Stimulated activated CD8-positive, alpha-beta memory T cell treated with anti-CD3 and anti-CD28 coated beads, Interleukin-7, amount 100 ng/mL, for 4 hours (primary cell): ENCODE measurements at places on chromosomes 6 and 20.

- DNase-seq, result no peak
Observed at GRCh38 chr6:111492499-111492898, 9.5 kb upstream of the REV3L start.

GRCh38 chr6:52233975-52234823 lies 10.1 kb downstream of the IL17F start:
- DNase-seq, result no peak

DNA sequence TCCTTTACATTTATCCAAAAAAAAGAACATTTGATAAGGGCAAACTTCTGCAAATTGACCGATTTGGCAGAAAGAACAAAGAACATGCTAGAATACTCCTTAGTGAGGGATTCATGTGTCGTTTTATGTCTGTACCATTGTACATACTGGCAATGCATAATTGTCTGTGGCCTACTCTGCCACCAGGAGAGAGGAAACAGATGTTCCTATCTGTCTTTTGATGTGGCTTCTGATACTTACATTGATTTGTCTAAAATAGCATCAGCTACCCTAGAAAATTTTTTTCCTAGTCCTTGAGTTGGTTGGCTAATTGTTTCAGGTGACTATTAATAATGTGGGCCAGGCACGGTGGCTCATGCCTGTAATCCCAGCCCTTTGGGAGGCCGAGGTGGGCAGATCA lies 654.1 kb downstream of the KIF16B start:
- DNase-seq, result no peak

DNA sequence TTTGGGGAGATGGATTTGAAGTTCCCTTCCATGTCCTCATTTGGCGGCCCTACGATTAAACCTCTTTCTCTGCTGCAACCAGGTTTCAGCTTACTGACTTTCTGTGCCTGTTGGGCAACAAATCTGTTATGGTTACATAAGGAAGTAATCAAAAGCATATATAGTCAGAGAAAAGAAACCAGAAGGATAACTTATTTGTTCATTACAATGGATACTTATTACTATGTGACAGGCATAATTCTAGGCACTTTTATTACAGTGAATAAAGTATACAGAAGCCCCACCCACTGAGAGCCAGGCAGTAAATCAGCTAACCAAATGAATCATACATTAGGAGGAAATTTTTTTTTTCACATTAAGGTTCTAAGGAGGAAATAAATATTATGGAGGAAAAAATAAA lies 9.6 kb upstream of the TRIM31 start:
- DNase-seq, result no peak

GRCh38 chr6:145626857-145627256 lies 108.5 kb downstream of the EPM2A start:
- DNase-seq, result no peak

- DNase-seq, result peak; percentile 41
Observed at GRCh38 chr20:36491901-36492617, 49.3 kb upstream of the MYL9 start.

DNA sequence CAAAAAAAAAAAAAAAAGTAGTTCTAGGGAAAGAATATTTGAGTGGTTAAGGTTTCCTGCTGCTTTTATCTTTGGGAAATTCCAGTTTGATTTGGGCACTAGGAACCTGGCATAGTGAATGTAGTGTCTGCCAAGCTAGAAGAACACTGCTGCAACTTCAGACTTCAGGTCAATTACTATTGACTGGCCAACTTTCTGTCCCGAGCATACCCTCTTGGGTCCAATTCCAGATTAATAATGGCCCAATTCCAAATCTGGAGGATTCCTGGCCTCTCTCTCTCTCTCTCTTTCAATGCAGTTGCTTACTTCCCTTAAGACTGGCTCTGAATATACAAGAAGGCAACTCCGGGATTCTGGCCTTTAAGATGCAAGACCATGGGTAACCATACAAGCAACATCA lies 74.9 kb downstream of the ANKEF1 start:
- no peak for DNase-seq

DNA sequence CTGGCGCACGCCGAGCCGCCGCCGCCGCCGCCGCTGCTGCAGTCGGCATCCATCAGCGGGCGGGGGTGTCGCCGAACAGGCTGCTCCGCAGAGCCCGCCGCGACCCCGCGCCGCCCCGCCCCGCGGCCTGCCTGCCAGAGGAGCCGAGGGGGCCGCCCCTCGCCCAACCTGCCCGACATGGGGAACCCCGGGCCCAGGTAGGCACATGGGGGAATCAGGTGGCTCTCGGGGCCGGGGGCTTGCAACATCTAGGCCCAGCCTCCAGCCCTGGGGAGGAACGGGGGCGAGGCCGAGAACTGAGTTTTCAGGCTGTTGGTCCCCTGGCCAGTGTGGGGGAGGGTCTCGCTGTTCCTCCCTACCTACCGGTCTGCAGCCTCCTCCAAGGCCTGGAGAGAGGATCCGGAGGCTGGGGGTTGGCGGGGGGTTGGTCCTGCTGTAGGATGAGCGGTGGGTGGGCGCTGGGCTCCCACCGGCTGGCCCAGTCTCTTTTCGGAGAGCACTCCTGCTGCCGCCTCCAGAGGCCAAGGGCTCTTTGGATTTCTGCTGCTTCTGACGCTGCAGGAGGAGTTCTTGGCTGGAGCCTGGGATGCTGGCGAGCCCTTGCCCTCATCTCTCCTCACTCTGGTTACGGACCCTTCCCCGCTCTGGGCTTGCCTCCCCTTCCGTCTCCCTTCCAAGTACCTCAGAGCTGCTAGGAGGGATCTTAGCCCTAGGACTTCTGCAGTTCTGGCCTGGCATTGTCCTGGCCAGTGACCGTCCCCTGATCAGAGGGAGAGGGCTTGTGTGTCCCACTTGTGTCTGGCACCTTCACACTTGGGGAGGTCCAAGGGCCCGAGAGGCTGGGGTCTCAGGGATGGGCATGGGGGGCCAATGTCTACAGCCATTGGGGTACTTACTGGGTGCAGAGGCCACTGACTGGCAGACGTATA lies at the start of gene EPB41L1:
TSS of gene EPB41L1 (plus strand) at position 41 of the 929 bp plus-strand sequence. CDS start 19,038 bp downstream, outside the sequence.
- DNase-seq, result no peak

- DNase-seq, result no peak
Observed at GRCh38 chr20:63765902-63766301, 26.3 kb downstream of the SLC2A4RG start.

- no peak for DNase-seq
Observed at GRCh38 chr20:308427-309038, 11.2 kb downstream of the ZCCHC3 start.

DNA sequence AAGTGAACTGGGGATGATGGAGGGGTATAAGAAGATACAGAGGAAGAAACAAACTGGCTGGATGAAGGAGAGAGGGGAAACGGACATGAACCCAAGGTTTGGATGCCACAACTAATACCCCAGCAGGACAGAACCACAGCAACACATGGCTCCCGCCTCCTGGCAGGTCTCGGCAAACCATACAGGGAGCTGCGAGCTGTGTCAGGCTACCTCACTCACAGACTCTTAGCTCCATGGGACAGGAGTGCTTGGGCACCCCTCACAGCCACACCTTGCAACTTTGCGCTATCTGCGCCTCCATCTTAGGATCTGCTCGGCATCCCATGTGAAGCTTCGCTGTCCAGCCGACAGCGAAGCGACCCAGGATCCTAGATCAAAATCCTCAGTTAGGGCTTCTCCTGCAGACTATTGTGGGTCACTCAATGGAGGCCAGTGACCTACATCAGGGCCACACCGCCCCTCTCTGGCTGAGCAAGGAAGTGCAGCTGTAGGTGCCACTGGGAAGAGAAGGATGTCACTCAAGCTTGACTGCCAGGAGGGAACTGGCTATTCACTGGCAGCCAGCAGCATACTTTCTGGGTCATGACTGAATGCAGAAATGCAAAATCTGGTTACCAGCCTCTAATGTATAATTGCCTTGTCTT lies 174.4 kb upstream of the RIN2 start:
- DNase-seq, result no peak

DNA sequence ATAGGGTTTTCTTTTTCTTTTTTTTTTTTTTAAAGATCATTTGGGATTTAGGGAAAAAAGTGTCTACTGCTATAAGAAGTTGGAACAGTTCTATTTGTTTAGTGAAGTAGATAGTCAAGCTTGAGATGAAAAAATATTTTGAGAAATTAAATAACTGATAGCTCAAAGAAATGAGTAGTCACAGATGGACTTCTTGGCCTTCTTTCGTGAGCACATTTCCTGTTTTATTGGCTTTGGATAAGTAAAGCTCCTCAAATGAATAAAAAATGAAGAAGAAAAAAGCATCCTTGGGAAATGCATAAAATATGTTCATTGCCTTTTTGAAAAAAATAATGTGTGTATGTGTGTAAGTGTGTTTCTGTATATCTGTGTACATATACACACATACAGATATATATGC lies 515.9 kb downstream of the GRIK2 start:
- DNase-seq, result no peak

- no peak for DNase-seq
Observed at GRCh38 chr20:55153001-55153645, 677.7 kb downstream of the DOK5 start.

DNA sequence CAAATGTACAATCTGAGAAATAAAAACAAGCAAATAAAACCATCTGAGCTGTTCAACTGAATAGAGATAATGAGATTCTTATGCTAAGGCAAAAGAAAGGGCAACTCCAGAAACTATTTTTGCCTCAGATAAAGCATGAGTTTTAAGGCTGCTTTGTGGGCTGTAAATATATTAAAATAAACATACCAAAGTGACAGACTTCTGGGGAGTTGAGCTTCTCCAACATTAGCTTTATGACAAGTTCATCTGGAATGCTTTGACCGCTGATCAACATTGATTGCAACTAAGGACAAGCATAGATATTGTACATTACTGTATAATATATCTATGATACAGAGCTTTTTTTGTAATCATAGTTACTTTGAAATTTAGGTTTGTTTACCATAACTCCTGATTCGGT lies 19.3 kb downstream of the AK9 start:
- DNase-seq, result no peak

DNA sequence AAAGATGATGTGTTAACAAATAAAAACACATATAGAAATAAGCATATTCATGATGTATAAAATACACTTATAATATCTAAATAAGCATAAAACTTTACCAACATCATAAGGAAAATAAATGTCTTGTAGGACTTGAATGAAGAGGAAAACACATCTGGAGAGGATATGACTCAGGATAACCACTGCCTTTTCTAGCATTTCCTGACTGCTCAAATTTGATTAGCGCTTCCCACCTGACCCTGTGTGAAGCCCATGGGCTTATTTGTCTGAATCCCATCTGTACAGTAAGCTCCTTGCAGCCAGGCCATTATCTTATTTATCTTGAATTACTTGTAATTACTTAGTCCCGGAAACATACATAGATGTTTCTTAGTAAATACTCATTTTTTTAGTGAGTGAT lies 608.6 kb downstream of the COL12A1 start:
- DNase-seq, result no peak

DNA sequence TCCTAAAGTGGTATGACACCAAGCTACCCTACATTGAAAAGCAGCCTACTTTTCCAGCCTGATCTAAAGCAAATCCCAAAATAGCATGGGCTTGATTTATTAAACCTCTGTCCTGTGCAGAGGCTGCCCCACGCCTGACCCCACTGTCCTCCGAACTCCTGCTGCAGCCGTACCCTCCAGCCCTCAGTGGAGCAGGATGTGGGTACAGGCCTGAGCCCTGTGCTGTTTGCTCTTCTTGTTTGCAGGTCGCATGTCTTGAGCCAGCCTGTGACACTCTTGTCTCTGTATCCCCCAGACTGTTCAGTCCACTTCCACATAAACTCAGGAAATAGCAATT lies 61.2 kb downstream of the RPP40 start:
- no peak for DNase-seq

- no peak for DNase-seq
Observed at GRCh38 chr20:44089987-44090674, 96.9 kb downstream of the JPH2 start.
